ENCODE measurements at places on chromosomes 6 and 20.

GRCh38 chr6:96575359-96575758 lies 12.4 kb downstream of the FHL5 start:
- DNase-seq = no peak

GRCh38 chr6:7475081-7475480 lies 66.4 kb upstream of the DSP start:
- DNase-seq = no peak

DNA sequence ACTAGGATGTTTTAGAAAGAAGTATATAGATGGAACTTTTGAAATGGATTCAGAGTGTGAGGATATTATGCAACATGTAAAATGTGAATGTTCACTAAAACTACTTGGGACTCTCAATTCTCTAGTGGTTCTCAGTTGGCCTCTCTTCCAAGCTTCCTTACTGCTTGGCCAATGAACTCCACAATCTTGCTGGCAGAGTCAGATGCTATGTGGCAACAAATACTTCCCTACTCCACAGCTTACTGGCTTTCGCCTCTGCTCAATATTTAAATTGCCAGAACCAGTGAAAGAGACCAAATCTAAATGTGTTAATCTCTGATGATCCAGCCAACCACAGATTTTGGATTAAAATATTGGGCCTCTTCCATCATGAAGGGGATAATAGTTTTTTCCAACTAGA lies 138.4 kb downstream of the HTR1B start:
- no peak for DNase-seq

DNA sequence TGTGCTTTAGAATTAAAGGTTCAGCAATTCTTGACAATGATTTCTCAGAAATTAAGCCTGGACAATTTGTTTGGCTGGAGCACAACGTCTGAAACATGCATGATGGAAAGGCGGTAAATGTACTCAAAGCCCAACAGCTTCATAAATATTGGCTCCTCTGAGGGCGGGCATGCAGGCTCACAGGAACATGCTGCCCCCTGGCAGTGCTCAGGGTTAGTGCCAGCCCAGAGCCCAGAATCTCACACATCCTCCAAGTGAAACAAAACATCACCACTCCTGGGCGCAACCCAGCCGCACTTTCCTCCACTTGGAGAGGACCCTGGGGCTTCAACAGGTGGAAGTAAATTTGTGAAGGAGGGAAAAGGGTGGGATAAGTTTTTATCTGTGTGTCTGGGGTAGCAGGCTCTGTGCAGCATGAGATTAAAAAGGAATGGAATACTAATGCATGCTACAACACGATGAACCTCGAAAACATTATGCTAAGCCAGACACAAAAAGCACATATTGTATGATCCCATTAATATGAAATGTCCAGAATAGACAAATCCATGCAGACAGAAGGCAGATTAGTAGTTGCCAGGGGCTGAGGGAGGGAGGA lies 54.1 kb upstream of the PTPRT start:
- DNase-seq = no peak

- no peak for DNase-seq
Measured at GRCh38 chr6:157270308-157270707, 53.0 kb downstream of the TMEM242 start.

DNA sequence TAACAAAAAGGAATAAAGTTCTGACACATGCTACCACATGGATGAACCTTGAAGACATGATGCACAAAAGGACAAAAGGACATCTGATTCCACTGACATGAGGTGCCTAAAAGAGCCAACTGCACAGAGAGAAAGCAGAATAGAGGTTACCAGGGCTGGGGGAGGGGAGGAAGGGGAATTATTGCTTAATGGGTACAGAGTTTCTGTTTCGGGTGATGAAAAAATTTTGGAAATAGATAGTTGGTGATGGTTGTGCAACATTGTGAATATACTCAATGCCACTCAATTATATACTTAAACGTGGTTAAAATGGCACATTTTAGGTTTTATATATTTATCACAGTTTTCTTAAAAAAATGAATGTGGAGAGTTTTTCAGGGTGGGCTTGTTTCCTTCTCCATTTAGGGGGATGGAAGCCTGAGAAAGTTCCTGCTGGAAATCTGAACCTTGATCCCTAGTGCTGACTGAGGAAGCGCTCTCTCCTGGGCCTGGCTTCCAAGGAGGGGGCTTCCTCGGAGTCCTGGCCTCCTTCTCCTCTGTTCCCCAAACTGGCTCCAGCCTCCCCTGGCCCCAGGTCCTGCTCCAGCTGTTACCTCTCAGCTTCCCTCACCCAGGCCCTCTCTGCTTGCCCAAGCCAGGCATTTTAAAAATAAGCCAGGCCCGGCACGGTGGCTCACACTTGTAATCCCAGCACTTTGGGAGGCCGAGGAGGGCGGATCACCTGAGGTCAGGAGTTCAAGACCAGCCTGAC lies 79.2 kb downstream of the NOL4L start:
- DNase-seq = no peak

GRCh38 chr6:52610745-52611355 lies 34.0 kb upstream of the TRAM2 start:
- DNase-seq = no peak

DNA sequence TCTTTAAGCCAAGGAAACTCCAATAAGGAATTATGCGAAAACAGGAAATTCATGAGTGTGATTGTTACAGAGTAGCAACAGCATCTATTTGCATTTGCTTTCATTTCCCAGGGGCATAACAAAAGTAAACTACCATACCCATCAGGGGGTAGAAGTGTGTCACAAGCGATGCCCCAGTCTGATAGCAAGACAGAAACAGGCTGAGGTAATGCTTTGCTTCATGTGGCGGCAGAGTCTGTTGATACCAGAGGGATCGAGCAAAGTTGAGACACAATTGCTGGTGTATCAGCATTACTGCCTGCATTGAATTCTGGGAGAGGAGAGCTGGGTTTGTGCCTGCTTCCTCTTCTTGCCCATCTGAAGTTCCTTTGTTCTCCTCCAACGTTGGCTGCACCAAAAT lies 51.2 kb upstream of the LYRM2 start:
- DNase-seq = no peak

DNA sequence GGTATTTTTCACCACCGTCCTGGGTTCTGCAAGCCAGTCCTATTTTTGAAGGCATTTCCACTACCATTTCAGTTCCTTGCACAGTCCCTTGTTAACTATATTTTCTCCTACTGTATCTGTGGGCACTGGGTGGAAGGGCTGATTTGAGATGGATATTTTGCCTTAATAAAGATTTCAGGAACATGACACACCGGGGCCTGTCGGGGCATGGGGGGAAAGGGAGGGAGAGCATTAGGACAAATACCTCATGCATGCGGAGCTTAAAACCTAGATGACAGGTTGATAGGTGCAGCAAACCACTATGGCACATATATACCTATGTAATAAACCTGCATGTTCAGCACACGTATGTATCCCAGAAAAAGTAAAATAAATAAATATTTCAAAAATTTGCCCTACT lies 22.4 kb downstream of the STK38 start:
- DNase-seq = no peak

DNA sequence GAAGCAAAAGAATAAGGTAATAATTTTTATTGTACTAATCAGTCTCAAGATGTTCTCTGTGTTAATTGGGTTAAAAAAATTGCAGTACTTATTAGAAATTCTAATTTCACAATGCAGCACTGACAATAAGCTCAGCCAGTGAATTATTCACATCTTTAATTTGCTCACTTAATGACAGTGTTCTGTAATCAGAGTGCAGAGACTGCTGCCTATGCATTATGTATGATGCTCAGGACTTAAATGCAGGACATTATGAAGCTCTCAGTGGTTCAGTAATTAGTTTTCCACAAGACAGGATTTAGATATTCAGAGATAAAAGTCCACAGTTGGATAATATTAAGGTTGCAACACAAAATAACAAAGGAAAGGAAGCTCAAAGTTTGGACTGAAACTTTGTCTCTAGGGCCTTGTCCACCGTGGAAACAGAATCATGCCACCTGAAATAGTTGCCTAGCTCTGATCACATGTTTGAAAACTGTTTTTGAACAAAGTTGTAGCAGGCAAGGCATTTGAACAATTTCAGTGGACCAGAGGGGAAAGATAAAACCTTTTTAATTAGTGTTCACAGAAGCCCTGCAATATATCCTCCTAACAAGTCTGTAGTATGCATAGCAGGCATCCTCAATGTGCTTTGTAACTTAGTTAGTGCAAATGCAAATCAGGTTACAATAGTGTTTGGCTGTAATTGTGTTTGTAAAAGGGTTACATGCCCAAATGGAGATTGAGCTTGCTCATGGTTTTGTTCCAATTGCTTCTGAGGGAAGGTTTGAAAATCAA lies 23.7 kb upstream of the MMS22L start:
- no peak for DNase-seq

GRCh38 chr6:104705916-104706442 lies 153.7 kb downstream of the HACE1 start:
- no peak for DNase-seq

GRCh38 chr6:18410412-18410811 lies 23.3 kb downstream of the RNF144B start:
- no peak for DNase-seq

DNA sequence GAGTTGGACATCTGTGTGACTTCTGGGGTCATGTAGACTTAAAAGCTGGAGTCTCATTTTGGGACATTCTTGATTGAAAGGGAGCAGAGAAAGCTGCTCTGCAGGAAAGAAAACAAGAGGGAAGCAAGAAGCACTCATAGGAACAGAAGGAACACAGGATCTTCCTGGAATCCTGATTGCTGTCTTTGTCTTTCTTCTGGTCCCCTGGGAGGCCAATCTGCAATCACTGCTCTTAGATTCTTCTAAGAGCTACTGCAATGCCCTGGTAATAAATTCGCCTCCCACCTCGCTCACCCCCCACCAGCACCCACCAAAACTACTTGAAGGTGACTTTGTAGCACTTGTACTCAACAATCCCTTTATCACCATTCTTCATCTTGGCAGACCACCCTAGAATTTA lies 51.8 kb downstream of the SLC35B3 start:
- no peak for DNase-seq

DNA sequence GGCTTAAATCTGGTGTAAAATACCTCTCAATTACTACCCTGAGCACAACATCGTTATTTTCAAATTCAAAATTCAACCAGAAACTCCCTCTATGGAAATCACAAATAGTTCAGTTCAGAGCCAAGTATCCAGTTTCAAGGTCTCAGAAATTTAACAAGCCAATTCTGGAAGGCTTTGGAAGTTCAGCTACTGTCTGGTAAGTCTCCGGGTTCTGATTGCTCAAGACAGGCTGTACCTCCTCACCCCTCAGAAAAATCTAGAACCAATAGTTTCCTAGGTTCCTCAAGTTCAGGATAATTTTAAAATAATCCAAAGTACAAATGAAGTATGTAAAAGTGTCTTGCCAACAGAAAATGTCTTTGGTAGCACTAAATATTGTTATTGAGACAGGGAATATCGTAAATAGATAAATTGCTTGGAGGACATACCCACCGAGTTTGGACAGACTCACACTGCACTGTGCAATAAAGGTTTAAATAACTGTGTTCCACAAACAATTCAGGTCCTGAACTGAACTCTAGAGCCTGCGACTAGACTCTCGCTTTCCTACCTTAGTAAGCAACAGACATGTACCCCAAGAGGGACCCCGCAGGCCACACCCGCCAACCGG lies 729 bp downstream of the ATG5 start:
- no peak for DNase-seq

- no peak for DNase-seq
Measured at GRCh38 chr20:57215826-57216471, 50.5 kb downstream of the BMP7 start.

GRCh38 chr6:150898399-150899170 lies 33.1 kb downstream of the MTHFD1L start:
- no peak for DNase-seq

- no peak for DNase-seq
Measured at GRCh38 chr6:24666097-24666640, 530 bp downstream of the TDP2 start.

- DNase-seq = no peak
Measured at GRCh38 chr20:10731190-10731965, 57.6 kb upstream of the JAG1 start.

- no peak for DNase-seq
Measured at GRCh38 chr6:145763742-145764141, 28.4 kb upstream of the EPM2A start.

- DNase-seq = no peak
Measured at GRCh38 chr20:26243731-26244130, 547.1 kb upstream of the ZNF337 start.

DNA sequence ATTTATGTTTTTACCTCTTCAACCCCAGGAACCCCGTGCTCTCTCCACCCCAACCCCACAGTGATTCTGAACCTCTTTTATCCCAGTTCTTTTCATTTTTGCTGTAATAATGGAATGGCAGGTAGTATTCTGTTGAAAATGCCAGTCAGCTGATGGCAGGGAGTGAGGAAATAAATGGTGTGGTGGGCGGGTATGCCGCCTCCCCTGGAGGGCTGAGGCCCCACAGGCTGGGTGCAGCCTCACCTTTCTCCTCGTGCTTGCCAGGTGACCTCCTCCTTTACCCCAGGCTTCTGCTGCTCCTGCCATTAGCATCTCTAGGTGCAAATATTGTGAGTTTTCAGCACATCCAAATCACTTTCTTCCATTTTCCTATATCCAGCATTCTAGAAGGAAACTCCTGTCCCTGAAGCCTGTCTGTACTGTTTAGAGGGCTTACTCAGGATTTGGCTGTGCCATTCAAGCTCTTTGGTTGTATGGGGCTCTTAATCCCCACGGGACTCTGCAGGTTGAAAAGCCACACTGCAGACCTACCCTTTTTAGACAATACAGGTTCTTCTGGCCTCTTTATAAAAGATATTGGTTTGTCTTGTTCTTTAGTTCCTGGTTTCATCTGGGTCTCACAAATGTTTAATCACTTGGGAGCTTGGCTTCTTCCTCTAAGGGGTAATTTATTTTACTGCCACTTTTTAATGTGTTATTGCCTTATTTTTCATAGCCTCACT lies 201.8 kb downstream of the JARID2 start:
- DNase-seq = no peak

GRCh38 chr6:82711971-82712370 lies 348.4 kb downstream of the TPBG start:
- no peak for DNase-seq

DNA sequence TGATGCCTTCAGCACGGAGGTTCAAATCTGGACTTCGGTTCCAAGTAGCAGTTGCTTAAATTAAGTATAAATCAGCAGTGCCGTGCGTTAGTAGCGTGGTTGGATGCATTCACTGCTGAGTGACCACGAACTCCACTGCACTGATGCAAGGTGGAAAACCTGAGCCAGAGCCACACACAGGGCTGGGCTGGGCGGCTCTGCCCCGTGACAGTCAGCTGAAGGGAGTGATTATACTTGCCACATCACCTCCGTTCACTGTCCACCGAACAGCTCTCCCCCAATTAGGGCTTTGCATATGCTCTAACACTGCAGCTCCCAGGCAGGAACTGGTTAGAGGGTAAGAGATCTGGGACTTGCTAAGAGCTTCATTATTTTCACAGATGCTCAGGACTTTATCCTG lies 22.2 kb downstream of the PPP1R3G start:
- no peak for DNase-seq

Data from activated naive CD8-positive, alpha-beta T cell treated with anti-CD3 and anti-CD28 coated beads, Interleukin-2, amount 50 U/mL, for 16 hours (primary cell).